Hippocampal formation (tissue), 2 donors: ENCODE measurements at places on chromosomes 12 and 14.

- DNase-seq, result no peak
Observed at GRCh38 chr12:101920906-101921305, 43.5 kb downstream of the DRAM1 start.

- DNase-seq, result no peak
Observed at GRCh38 chr14:104558231-104559027, 21.1 kb upstream of the C14orf180 start.

DNA sequence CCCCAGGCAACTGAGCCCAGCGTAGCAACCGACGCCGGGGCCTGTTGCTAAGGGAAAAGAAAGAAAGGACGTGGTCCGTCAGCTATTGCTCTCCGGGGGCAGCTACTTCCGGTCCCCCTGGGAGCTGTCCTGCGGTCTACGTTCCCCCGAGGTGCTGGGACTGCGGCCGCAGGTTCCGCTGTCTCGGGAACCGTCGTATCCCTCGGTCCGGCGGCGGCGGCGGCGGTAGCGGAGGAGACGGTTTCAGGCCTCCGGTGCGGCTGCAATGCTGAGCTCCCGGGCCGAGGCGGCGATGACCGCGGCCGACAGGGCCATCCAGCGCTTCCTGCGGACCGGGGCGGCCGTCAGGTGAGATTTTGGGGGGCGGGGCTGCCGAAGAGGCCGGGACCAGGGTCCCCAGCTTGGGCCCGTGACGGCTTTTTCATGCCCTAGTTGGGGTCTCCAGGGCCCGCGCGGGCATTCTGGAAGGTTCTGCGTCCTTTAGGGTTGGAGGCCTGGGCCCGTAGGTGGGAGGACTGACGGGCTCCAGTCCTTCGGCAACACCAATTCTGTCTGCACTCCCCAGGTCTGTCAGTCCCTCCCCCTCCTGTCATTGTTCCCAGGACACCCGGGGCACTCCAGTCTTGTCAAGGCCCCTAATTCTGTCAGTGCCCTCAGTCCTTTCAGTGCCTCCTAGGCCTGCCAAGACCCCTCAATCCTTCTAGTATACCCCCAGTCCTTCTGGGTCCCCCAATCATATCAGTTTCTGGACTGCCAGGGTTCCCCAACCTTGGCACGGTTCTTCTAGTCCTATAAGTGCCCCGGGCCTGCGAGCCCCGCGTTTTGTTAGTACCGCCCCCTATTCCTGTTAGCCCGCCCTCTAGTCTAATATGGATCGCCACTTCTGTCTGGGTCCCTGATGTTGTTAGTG is at the start of gene USP30:
Gene USP30, plus strand, starts transcription at position 163 of the 910 bp plus-strand sequence. Its CDS starts 103 bp downstream, at position 266.
- DNase-seq, result peak; percentile 75

DNA sequence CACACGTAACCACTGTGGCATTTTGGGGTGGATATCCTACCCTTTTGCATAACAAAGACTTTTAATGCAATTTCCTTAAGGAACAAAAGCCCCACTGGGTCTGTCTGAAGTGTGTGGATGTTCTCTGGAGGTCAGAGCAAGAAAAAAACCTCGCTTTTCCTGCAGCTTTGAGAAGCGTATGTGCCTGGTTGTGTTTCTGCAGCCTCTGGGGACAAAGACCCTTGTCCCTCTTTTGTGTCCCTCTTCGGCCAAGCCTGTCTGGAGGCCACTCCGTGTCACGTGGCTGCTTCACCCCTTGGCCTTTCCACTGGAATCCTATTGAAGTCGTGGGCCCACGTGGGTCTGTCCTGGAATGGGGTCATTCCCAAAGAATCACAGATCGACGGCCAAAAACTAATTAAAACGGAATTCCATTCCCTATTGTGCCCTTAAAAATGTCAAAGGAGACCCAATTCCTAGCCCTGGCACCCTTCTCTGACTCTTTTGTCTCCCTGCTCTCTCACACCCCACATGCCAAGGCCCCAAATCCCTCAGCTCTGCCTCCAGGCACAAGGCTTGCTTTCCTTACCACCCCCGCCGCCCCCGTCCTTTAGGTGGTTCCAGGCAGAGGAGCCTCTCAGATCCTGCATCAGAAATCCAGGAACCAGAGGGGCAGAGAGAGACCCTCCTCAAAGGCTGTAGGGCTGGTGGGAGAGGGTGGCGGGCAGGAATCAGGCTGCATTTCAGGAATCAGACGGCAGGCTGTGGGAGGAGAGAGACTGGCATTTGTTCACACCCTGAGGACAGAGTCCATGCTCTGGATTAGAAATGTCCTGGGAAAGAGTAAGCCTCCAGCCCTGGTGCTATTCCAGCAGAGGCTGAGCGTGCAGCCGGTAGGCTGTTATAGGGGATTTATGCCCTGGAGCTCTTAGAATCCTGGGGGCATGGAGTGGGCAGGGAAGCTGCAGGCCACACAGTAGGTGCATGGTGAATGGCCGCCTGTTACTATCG is 12.6 kb upstream of the CYP46A1 start:
- DNase-seq, result peak; percentile 55

GRCh38 chr12:130070126-130070611 is 92.1 kb upstream of the FZD10 start:
- DNase-seq, result peak; percentile 17

- peak; percentile 88 for DNase-seq
Observed at GRCh38 chr12:43805860-43806736, at the start of gene TWF1. TWF1 (minus strand) TSS chr12:43806317; CDS start chr12:43806245, 72 bp downstream.

DNA sequence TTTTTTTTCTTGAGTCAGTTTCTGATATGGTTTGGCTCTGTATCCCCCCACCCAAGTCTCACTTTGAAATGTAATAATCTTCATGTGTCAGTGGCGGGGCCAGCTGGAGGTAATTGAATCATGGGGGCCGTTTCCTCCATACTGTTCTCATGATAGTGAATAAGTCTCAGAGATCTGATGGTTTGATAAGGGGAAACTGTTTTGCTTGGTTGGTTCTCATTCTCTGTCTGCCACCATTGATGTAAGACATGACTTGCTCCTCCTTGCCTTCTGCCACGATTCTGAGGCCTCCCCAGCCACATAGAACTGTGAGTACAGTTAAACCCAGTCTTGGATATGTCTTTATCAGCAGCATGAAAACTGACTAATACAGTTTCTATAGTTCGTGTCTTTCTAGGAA is 42.9 kb downstream of the WNK1 start:
- no peak for DNase-seq

DNA sequence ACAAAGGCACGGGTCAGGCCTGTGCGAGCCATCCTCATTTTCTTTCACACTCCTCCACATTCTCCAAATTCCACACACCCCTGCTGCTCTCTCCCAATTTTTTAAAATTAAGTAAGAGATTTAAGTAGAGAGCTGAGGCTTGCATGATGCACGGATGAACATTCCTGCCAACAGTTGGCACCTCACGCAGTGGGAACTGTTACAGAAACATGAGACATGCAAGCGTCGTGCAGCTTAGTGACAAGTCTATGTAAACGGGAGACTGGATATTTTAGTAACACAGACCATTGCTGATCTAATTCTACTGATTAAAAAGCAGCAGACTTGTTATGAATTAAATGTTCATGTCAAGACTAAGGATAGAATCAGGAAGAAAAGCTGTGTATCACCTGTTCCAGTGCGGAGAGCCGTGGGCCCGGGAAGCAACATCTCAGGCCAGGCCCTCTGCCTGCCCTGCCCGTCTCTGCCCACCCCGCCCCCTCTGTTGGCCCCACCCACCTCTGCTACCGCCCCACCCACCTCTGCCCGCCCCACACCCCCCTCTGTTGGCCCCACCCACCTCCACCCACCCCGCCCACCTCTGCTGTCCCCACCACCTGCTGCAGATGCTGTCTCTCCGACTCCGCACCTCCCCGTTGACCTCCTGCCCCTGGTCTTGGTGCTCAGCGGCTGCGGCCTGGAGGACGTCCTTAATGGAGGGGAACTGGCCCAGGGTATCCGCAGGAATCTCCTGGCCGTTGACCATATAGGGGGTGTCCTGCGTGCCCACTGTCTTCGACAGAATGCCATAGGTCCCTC is 21.2 kb downstream of the GOLGA3 start:
- no peak for DNase-seq

DNA sequence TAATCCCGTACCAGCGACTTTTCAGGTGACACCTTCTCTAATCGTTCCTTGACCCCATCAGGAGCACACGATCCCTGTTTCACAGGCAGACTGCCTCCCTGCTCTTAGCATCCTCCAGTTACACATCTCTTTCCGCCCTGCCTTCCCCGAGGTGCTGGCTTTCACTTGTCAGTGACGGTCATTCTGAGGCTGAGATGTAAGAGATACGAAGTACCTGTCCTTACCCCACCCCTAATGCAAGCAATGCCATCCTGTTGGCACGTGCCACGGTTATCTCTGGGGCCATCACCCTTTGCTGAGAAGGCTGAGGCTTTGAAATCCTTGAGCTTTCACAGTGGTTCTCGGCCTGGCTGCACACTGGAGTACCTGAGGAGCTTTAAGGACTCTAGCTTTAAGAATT is 24.4 kb downstream of the B4GALNT3 start:
- no peak for DNase-seq

DNA sequence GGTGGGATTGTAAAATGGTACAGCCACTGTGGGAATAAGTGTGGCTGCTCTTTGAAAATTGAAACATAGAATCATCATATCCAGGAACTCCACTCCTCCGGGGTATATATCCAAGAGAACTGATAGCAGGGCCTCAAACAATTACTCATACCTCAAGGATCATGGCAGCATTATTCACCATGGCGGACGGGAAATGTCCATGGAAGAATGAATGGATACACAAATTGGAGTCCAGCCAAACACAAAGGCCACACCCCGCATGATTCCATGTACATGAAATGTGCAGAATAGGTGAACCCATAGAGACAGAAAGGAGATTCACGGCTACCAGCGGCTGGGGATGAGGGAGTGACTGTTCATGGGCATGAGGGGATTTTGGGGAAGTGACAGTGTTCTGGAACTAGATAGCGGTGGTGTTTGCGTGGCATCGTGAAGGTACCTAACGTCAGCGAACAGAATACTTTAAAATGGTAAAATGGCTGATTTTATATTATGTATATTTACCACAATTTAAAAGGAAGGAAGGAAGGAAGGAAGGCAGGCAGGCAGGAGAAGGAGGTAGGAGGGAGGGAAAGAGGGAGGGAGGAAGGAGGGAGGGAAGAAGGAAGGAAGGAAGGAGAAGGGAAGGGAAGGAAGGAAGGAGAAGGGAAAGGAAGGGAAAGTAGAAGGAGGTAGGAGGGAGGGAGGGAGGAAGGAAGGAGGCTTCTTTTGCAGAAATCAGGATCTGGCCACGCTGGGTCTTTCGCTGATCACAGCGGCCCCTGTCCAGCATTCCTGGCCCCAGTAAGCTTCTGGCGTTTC is 14.1 kb upstream of the NCOR2 start:
- DNase-seq, result no peak
